AG10803 (cell line): ENCODE measurements at places on chromosomes 5 and 9.

DNA sequence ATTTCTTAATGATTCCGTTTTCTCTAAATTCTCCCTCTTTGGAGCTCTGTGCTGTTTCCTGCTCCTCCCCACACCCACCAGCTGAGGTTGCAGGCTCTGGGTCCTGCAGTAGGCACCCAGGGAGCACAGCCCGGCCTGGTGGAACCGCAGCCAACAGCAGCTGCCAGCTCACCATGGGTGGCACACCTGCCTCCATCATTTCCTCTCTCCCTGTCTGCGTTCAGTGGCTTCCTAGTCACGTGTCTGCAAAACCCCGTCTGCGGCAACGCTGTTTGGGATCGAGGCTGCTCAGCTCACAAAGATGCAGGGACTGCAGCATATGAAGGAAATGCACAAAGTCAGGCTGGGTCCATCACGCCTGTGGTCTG, 367.8 kb downstream of the IRX2 start:
- DNase-seq: no peak

- DNase-seq: no peak
Observed at GRCh38 chr9:129962451-129962864, 80.5 kb downstream of the FNBP1 start.

DNA sequence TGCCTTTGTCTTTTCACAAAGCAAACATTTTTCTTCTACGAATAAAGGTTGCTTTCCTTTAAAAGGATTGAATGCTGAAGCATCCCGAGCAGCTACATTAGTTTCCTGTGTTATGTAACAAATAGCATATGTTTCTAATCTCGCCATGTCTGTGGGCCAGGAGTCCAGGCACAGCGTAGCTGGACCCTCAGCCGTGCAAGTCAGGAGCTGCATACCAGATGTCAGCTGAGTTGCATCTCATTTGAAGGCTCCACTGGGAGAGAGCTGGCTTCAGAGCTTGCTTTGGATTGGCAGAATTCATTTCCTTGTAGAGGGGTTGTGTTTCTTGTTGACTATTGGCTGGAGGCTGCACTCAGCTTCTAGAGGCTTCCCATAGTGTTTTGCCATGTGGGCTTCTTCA, 16.0 kb upstream of the GOLPH3 start:
- peak; percentile 98 for DNase-seq

DNA sequence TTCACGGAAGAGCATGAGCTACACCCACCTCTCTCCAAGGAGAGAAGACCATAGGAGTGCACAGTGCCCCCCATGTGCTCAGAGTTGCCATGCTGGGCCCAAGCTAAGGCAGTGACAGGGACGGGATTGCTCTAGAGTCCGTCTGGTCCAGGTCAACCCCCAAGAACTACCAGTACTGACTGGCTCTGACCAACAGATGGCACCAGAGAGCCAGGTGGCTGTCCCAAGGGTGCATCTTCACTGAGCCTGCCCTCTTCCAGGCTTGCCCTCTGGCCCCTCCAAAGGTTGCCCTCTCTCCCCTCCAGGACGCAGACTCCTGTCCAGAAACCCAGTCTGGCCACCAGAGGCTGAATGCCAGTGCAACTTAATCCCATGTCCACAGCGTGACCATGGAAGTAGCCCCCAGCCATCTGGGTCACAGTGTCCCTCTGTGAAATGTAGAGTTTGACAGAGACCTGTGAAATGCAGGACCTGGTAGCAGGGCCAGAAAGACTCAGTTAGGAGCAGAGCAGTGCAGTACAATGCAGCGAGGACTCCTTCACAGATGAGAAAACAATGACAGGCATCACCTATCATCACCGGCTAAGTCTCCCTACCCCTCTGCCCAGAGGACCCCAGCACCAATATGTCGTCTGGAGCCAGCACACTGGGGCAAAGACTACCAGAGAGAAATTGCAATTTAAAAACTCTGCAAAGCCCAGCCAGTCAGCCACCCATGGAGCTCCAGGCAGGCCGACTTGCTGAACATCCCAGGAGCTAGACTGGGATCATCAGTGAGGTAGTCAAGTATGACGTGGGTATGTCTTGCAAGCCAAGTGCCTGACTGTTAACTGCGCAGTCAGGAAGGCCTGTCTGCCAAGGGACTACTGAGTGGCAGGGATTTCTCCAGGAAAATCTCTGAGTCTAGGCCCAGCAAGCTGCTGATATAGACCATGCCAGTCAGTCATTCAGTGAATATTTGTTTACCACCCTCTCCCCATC, 7.7 kb upstream of the SKP1 start:
- peak; percentile 48 for DNase-seq

- DNase-seq: no peak
Observed at GRCh38 chr5:139946006-139946405, 97.1 kb downstream of the NRG2 start.

GRCh38 chr9:124574534-124575375, 67.6 kb upstream of the NR5A1 start:
- DNase-seq: peak; percentile 78

DNA sequence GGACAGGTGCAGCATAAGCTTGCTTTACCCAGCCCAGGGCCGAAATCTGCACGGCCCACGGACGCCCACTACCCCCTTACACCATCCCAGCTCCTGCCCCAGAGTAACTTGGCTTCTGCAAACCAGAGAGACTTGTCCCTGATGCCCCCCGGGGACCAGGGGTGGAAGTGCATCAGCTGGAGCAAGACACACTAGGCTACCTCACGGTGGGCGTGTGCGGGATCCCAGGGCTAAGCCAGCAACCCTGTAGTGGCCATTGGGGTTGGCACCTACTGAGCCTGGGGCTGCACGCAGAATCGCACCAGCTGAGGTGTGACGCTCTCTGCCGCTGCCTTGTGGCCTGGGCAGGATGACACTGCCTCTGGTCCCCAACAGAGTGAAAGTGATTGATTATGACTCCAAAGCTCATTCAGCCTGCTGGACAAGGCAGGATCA, 6.1 kb upstream of the ZNF79 start:
- no peak for DNase-seq

DNA sequence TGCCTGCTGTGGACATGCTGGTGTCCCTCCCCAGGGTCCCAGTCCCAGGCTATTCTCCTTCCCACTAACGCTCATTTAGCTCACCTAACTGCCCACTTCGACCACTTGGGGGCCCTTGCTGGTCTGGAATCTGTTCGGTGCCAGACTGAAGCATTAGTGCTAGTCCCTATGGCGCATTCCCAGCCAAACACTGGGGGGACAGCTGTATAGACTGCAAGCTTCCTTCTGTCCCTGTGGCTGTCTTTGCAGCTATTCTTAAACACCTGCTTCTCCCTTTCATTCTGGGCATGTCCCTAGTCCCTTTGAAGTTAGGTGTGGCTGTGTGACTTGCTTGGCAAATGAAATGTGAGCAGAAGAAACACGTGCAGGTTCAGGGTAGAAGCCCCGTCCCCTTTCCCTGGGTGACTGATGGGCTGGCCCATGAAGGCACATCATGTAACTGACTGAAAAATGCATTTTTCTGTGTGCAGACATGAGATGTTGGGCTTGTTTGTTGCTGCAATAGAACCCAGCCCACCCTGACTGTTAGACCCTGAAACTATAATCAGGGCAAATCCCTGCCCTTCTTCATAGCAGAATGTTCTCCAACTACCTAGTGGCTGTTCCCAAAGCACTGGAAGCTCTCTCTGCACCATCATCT, 134.4 kb downstream of the BARX1 start:
- DNase-seq: no peak

- DNase-seq: peak; percentile 57
Observed at GRCh38 chr5:135214897-135215616, 181.0 kb upstream of the PITX1 start.

- DNase-seq: no peak
Observed at GRCh38 chr9:133114886-133115603, 6.0 kb downstream of the RALGDS start.

- peak; percentile 86 for DNase-seq
Observed at GRCh38 chr5:142748132-142748531, 22.0 kb upstream of the ARHGAP26 start.

DNA sequence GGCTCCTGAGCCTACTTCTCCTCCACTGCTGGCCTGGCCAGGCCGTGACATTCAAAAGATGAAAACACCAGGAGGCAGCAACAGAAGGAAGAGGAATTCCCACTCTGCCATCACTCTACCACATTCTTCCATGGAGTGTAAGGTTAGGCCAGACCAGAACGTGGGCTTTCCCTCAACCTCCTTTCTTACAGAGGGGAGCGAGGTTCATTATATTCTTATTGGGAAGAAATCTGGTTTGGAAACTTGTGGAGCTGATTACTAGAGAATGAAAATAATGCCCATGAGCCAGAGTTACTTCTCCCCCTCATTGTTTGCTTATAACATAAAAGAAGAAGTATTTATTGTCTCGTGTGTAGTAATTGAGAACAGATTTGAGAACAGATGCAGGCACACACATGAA, 136.3 kb upstream of the BASP1 start:
- peak; percentile 88 for DNase-seq

GRCh38 chr5:73094415-73094814, 26.0 kb upstream of the TMEM171 start:
- DNase-seq: no peak

GRCh38 chr9:127162046-127162863, 39.8 kb upstream of the ANGPTL2 start:
- DNase-seq: no peak

GRCh38 chr5:134543820-134544614, 18.5 kb downstream of the JADE2 start:
- no peak for DNase-seq

DNA sequence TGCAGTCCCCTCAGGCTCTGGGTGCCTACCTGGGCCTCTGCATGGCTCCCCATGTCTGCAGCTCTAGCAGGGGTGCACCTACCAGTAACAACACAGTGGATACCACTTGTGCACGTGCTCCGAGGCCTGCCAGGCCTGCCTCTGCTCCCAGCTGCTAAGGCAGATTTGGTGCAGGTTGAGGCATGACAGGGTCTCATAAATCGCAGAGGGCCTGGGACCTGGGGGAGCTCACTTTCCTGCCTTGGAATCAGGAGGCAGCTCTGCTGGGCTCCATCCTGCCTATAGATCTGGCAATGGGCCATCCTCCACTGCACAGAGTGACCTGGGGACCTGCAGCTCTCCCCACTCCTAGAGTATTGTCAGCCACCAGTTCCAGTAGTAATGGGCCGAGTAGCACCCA, 121.9 kb upstream of the CXCL14 start:
- no peak for DNase-seq

DNA sequence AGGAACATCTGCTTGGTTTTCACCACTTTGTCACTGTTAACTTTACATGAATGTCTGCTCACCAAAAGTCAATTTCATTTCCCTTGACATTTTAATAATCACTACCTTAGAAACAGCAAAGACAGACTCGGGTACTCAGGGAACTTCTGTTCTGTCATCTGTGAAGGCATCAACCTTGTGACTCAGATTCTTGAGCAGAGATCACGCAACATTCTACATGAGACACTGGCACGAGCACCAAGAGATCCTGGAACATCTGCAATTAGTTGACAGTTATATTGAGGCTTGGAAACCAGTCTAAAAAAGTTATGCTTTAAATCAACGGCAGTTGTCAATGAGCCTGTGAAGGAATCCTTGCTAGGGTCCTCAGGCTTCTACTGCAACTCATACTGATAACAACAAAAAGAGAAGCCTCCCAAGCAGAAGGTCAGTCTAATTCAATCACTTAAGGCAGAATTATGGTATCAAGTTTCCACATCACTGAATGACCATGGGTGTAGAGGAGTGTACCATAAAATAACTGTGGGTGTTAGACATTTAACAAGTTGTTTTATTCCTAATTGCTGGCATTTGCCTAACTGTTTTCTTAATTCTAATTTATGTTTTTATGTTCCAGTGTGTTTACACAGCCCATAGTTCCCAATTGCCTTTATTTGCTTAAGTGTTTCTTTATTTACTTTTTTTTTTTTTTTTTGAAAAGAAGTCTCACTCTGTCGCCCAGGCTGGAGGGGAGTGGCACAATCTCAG, 3.3 kb upstream of the PBX3 start:
- peak; percentile 83 for DNase-seq

DNA sequence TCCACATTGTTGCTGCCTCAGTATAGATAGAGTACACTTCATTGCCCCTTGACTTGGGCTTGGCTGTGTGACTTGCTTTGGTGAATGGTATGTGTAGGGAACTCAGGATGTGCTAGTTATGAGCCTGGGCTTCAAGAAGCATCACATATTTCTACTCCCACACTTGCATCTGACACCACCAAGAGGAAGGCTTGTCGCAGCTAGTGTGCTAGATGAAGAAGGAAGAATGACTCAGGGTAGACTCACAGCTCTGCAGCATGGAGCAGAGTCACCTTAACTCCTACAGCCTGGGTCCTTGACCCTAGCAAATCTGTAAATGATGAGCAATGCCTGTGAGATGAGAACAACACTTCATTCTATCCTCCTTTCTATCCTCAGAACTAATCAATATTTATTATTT, 261.8 kb downstream of the ASTN2 start:
- DNase-seq: no peak

GRCh38 chr5:128722551-128722950, 184.5 kb upstream of the FBN2 start:
- DNase-seq: no peak

GRCh38 chr9:123368536-123369153, 12.6 kb downstream of the CRB2 start:
- no peak for DNase-seq

- peak; percentile 90 for DNase-seq
Observed at GRCh38 chr5:145362266-145362665, 472.9 kb downstream of the PRELID2 start.

DNA sequence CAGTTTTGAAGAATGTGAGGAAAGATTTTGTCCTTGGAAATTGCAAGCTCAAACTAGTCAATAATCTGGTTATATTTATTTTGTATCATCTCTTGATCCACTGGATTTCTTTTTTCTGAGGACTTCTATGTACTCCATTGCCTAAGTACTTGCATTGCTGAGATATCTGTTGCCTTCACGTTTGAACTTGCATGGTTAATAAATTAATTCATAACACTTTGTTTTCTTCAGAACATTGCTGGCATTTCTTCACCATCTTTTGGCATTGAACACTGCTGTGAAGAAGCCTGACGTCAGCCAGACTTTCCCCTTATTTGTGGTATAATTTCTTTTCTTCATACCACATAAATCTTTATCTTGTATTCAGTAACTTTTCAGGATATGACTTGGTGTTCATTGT, 246.0 kb upstream of the KIF2A start:
- no peak for DNase-seq

DNA sequence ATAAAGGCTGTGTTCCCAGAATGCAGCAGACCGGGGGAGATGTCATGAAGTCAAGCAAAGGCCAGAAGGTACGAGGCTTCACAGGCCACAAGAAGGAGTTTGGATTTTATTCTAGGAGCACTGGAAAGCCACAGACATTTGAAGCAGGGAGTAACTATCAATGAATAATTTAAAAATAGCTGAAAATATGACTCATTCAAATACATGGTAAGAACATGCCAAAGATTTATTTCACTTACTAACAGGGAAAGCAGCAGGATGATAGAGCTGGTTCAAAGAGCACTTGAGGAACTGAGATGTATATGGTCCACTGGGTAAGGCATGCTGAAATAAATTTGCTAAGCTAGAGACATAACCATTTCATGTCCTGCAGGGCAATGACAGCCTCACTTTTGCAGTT, 53.2 kb downstream of the MSX2 start:
- DNase-seq: no peak

- DNase-seq: no peak
Observed at GRCh38 chr9:136392538-136393449, 7.2 kb downstream of the SNAPC4 start.

GRCh38 chr9:123933440-123934212, 3.7 kb upstream of the DENND1A start:
- DNase-seq: peak; percentile 23
